ENCODE measurements at places on chromosomes 1 and 21. TPM values are rescaled to one million over a fixed set of nuclear protein-coding genes. Genes with fewer than 3 reads are reported as not detected.

GRCh38 chr1:6026095-6026809 is 19.4 kb upstream of the KCNAB2 start:
- ATAC-seq = peak; percentile 89

- no peak for ATAC-seq
These were observed 616.2 kb upstream of the CAMK1G start for GRCh38 chr1:208967334-208967733.

DNA sequence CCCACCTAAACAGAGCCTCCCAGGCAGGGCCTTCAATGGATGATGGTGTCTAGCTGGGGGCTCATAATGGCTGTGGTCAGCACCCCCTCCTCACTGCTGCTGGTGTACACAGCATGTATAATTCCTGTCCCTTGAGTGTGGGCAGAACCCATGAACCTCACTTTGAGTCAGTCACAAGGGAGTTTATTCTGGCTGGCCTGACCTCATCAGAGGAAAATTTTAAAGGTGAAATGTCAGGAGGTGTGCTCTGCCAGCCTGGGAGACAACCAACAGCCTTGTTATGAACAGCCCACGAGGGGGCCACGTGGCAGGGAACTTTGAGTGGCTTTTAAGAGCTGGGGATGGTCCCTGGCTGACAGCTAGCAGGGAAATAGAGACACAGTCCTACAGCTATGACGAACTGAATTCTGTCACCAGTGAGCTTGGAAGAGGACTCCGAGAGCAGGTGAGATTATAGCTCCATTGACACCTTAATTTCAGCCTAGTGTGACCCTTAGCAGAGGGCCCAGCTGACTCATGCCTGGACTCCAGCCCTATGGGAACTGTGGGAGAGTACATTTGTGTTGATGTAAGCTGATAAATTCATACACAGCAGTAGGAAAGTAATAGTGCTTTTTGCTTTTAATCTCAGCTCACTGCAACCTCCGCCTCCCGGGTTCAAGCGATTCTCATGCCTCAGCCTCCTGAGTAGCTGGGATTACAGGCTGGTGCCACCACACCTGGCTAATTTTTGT is 73.5 kb upstream of the RUNX3 start:
- ATAC-seq = no peak

- no peak for ATAC-seq
These were observed 268.4 kb upstream of the USP24 start for GRCh38 chr1:55483523-55483922.

GRCh38 chr1:50812346-50812745 is 147.7 kb downstream of the FAF1 start:
- no peak for ATAC-seq

GRCh38 chr1:230578616-230579015 is 63.7 kb upstream of the COG2 start:
- ATAC-seq = no peak

UBL4B gene
- not detected for total RNA-seq

CFHR4 gene
- not detected for total RNA-seq

ACTL8 gene
- total RNA-seq = 0.20 TPM

All from esophagus mucosa (tissue), 1 donor.